ENCODE measurements at places on chromosomes 7 and 10. TPM values are rescaled to one million over a fixed set of nuclear protein-coding genes. Genes with fewer than 3 reads are reported as not detected.

The TAS2R3 gene
- 0.51 TPM for polyA plus RNA-seq

The CYP2E1 gene
- 0.69 TPM for polyA plus RNA-seq

- DNase-seq = no peak
These were observed 84.6 kb downstream of the AKAP9 start for GRCh38 chr7:92025260-92025659.

GRCh38 chr7:87151002-87151728 is 1.1 kb upstream of the DMTF1 start:
- no peak for DNase-seq

DNA sequence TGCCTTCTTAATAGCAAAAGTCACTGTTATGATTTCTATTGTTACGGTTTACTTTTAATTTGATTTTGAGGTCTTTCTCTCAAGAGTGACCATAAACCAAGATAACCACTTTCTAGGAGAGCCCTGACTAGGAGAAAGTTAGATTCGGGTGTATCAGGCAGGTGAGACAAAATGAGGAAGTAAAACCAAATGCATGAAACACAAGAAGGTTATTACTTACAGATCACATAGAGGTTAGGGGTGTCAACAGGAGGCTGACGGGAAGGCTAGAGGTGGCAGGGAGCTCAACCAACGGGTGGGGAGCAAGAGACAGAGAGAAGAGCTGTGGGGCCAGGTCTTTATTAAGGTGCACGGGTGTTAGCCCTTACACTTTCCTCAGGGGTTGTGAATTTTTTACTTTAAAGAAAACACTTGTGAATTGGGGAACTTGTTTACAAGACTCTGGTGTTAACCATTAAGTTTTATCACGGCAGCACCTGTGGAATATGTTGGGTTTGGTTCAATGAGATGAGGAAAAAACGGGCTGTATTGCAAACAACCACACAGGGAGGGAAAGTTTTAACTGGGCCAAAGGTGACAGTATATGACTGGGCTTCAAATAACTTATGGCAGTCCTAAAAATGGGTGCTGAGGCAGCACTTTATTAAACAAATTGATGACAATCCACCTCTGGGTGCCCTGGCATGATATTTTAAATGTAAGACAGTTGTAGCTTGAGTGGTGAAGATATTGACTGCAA is 154.9 kb downstream of the SDHAF3 start:
- no peak for DNase-seq

- DNase-seq = no peak
These were observed 60.6 kb downstream of the PUS7 start for GRCh38 chr7:105461518-105461917.

DNA sequence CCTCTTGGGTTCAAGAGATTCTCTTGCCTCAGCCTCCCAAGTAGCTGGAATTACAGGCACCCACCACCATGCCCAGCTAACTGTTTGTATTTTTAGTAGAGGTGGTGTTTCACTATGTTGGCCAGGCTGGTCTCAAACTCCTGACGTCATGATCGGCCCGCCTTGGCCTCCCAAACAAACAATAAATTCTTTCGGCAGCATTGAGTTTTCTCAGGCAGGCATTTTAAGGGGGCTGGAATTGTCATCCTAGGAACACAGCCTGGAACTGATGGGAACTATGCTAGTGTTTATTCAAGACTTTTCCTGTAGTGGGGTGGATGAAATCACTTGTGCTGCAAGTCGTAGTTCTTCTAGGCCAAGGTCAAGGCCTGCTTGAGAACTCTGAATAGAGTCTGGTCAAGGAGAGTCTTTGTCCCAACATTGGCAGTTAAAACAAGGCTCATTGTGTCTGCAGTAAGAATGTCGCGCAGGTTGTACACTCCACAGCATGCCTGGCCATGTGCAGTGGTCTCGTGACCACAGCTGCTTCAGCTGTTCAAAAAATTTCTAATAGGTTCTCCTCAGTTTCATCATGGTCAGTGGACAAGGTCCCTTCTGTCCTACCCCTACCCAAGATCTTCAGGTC is 92.8 kb downstream of the HECW1 start:
- DNase-seq = no peak
